ENCODE measurements at places on chromosomes 1 and 21.

GRCh38 chr1:169102567-169102966 lies 3.9 kb upstream of the ATP1B1 start:
- DNase-seq = no peak

DNA sequence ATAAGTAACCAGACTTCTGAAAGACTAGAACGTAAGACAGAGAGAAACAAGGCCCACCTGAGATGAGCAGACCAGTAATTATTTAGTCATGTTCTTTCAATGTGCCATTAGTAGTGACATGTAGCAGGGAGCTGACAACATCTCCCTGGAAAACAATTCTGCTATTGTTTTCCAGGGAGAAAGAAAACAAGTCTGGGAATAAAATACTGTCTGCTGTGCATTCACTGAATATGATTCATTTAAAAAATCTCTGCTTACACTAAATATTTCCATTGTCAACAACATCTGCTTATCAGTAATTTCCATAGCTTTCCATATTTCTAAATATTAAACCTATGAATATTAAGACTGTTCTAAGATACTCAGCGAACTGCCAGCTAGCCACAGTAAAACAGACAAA lies 80.0 kb downstream of the VCAM1 start:
- no peak for DNase-seq

DNA sequence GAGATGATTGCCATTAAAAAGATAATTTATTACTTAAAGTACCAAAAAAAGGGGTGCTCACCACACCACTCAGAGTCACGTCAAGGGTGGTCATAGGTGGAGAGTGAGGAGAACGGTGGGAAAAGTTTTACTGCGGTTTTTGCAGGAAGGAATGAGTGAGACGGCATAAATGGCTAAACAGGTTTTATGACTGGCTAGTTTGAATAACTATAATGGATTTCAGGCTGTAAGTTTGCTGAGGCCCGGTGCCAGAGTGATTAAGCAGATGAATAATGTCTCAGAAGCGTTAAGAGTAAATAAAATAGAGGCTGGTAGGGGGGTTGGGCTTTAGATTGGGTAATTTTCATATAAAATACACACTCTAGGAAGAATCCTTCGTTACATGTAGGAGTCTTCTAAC lies 1337.8 kb downstream of the AMY1C start:
- peak; percentile 18 for DNase-seq

GRCh38 chr1:157240495-157241184 lies 102.4 kb upstream of the ETV3 start:
- peak; percentile 48 for DNase-seq

DNA sequence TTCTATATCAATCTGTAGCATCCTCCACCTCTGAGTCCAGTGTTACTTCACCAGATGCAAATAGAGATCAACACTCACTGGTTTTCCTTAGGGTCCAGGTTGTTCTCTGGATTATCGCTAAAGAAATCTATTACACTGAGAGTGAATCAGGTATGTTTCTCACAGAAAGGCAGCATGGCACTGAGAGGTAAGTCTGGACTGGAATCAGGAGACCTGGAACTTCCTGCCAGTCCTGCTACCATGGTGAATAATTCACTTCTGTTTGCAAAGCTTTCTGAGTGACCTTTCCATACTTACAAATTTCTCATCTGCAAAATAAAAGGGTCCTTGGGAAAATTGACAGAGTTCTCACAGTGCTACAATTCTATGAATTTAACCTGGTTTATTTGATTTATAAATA lies 1583.3 kb downstream of the MRPL39 start:
- no peak for DNase-seq

GRCh38 chr1:236064674-236065508 lies at the start of gene NID1:
NID1 (minus strand) TSS chr1:236065090; CDS start chr1:236065079, 11 bp downstream.
- peak; percentile 74 for DNase-seq

DNA sequence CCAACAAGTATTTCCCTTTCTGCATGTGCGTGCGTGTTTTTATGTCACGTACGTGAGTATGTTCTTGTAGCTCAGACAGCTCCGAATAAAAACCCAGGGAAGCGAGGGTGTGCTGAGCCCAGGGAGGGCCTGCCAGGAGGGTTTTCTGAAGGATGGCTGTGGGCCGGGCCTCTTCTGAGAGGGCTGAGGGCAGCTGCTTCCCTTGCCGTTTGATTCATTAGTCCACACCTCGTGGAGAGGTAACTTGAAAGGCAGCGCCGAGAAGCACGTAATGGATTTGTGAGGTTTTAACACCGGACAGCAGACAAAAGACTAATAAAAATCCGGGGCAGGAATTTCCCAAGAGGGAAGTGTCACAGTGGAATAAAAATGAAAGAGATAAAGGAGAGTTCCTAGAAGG lies 29.5 kb downstream of the CD247 start:
- DNase-seq = no peak

DNA sequence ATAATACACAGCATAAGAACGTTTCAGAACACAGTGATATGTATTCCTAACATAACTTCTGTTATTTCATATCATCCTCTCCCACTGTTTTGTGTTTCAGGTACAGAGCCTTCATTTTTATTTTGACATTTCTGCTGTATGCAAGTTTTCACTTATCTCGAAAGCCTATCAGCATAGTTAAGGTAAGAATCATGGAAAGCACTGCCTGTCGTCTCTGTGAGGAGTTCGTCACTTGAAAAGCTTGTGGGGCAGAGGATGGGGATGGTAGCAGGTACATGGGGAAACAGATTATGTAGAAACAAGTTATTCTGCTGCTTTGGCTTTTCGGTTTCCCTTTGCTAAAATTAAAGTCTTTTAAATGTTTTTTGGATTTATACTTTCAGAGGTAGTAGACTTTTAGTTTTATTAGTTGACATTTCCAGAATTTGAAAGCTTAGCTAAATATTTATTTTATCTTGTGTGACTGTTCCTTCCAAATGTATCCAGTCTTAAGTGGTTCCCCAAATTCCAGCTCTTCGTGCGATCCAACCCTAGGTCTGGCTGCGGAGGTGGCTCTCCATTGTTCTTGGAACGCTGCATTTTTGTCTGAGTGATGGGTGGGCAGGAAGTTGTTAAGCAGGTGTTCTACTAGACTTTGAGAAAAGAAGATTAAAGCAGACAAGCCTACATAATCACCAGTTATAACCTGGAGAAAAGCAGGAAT lies 12.2 kb downstream of the SLC37A1 start:
- DNase-seq = no peak

DNA sequence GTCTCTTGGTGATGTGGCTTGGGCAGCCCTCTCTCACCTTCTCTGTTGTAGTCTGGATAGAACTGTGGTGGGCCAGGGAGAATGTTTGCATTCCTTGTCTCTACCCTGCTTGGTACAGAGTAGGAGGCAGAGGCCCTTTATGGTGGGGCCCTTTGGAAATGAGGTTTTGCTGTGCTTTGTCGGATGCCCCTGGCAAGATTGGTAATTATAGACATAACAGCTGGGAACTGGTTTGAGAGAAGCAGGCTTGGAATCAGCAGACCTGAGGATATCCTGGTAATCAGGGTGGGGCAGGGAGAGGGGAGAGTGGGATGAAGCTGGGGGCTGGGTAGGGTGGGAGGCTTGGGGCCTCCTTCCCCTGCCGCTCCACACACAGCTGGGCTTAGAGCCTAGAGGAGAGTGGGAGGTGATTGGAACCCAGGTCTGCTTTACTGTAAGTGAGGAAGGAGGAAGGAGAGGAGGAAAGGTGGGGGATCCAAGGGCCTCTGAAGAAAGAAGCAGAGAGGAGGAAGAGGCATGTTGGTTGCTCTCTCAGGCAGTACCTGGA lies 5.0 kb downstream of the VANGL2 start:
- no peak for DNase-seq

- DNase-seq = peak; percentile 25
These were observed 253.2 kb downstream of the CRB1 start for GRCh38 chr1:197521118-197521739.

DNA sequence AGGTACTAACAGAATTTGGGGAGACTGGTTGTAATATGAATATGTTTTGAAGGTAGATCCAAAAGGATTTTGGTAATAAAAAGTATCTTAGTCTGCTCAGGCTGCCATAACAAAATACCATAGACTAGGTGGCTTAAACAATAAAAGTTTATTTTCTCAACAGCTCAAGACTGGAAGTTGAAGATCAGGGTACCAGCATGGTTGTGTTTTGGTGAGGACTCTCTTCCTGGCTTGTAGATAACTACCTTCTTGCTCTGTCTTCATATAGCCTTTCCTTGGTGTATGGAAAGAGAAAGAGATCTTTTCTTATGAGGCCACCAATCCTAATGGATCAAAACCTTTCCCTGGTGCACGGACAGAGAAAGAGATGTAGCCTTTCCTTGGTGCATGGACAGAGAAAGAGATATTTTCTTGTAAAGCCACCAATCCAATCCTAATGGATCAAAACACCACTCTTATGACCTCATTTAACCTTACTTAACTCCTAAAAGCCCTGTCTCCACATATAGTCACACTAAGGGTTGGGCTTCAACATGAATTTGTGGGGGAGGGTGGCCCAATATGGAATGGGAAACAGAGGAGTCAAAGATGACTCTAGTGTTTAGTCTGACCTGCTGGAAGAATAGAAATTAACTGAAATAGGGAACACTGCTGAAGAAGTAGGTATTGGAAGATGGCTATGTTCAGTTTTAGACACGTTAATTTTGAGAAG lies 5.4 kb upstream of the TSNAX start:
- no peak for DNase-seq

DNA sequence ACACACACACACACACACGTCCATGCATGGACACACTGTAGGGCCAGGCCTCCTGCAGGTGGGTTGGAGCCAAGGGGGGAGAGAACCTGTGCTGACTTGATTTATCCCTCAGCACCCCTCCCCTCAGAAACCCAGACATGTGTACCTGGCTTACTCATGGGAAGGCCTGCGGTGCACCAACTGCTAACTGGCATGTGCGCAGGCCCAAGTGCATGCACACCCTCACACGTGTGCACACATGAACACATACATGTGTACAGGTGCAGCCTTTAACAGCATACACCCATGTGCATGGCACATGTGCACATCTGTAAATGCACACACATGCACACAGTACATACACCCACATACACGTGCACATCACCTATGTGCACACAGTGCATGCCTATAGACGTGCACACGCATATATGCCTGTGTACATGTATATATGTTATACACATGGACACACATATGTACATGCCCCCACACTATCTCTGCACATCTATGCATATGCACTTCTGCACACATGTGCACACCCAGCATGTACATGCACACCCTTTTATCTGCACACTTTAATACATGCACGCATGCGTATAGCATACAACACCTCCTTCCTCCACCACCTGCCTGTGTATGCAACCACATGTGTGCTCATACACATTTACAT lies 67.5 kb downstream of the TRIM11 start:
- DNase-seq = no peak

All from Caki2 (cell line).